Heart left ventricle (tissue), 16 donors: ENCODE measurements at places on chromosomes 4 and X. TPM values are rescaled to one million over a fixed set of nuclear protein-coding genes. Genes with fewer than 3 reads are reported as not detected.

The MSX1 gene
- 2.2 TPM for polyA plus RNA-seq

The NFXL1 gene
- 2.8 TPM for polyA plus RNA-seq

The EPHA5 gene
- 0.08 TPM for polyA plus RNA-seq

The AKAP17A gene
- polyA plus RNA-seq, result 16.1 TPM

The CHST7 gene
- 31.7 TPM for polyA plus RNA-seq

The RBM47 gene
- 0.50 TPM for polyA plus RNA-seq

The THAP9 gene
- 2.9 TPM for polyA plus RNA-seq

The PABPC5 gene
- 0.23 TPM for polyA plus RNA-seq

The BLOC1S4 gene
- 4.4 TPM for polyA plus RNA-seq
